OCI-M1 (cell line): ENCODE measurements at places on chromosomes 5 and 9.
A peak's percentile ranks its signal among the peaks of the same experiment; 100 is the strongest.

DNA sequence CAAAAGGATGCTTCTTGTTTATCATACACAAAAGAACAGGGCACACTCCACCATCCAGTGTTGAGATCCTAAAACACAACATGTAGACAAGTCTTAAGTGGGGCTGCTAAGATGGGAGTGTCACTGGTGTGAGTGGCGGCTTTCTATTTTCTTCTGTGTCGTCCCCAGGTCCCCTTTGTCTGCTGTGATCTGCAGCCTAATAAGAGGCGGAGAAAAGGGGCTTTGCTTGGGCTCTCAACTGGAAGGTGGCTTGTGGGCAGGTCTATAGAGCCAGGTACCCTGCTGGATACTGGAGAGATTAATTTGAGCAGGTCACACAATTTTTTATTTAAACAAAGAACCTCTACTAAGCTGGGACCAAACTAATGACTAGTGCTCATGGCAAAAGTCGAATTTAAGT lies 126.1 kb upstream of the SAP30L start:
- DNase-seq: no peak

- DNase-seq: peak; percentile 48
Measured at GRCh38 chr9:114538241-114538640, 33.0 kb upstream of the WHRN start.

- DNase-seq: no peak
Measured at GRCh38 chr5:15234911-15235310, 265.1 kb upstream of the FBXL7 start.

DNA sequence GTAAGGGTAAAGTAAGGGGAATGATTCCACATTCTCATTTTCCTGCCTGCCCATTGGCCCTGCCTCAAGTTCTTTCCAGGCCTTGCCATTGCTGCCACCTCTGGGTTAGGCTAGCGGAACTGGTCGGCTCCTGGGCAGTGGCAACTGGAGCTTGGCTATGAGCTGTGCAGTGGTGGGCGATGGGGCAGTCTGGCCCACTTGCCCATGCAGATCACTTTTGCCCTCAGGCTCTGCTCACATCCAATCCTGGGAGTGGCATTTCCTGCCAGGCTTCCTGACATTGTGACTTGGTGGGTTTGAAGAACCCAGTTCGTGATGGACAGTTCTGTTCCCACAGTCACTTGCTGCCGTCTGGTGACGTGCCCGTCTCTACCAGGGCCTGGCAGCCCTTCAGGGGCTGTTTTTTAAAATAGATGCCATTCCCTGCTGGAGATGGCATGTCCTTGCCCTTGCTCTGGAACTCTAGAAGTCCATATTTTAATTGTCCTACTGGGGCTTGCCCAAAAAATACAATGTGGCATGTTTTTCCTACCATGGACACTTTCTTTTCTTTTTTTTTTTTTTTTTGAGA lies 86.1 kb downstream of the FGF18 start:
- DNase-seq: no peak

DNA sequence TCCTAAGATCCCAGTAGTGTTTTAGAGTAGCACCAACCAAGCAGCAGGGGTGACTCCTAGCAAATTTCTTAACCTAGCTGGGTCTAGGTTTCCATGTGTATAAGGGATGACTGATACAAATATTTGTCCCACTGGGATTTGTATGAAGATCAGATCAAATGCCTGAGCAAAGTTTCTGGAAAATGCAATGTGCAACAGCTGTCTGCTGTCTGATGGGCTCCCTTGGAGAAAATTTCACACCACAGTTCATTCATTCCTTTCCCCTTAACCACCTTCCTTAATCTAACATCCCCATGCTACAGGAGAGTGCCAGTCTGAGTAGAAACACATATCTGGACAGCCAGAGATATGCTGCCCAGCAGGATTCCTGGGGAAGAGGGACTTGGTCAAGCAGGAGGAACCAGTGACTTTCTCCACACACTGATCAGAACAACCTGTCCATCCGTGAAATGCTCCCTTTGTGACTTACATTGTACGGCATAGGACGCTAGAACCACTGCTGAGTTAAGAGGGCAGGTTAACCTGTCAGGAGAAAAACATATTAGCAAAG lies 53.3 kb downstream of the PTPN3 start:
- DNase-seq: no peak

- DNase-seq: peak; percentile 11
Measured at GRCh38 chr5:133688391-133688790, 76.0 kb upstream of the FSTL4 start.

DNA sequence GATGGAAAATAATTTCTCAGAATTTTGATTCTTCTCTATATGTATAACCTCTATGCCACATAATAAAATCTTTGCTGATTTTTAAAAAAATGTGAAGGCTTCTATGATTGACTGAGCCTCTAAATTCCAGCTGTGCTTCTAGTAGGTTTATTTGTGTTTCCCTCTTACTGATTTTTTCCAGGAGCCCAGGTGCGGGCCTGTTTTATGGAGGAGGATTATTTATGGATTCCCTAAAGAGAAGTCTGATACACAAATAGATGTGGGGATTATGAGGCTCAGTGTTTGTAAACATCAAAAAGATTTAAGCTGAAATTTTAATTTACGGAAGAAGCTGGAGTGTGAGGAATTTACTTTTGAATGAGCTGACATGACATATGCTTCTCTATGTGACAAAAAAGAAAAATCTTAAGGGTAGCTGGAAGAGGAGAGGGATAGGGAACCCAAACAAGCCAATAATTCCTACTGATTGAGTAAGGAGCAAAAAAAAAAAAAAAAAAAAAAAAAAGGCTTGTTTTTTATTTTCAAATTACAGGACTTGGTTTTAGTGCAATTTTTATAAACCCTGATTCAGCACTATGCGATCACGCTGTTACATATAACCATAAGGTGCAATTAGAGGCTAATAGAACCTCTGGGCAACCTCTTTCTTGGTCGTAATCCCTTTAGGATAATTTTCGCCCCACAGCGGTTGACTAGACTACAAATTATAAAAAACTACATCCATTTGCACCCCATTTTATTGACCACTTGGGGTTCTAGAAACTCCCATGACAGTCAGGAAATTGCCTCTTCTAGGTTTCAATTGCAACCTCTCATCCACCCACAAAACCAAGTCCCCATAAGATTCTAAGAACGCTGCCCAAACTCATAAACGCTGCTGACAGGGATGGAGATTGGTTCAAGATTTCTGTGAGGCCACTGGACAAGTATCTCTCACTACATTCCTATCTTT lies 44.4 kb upstream of the RAI14 start:
- DNase-seq: no peak

GRCh38 chr5:159161361-159162214 lies 47.8 kb downstream of the RNF145 start:
- no peak for DNase-seq

DNA sequence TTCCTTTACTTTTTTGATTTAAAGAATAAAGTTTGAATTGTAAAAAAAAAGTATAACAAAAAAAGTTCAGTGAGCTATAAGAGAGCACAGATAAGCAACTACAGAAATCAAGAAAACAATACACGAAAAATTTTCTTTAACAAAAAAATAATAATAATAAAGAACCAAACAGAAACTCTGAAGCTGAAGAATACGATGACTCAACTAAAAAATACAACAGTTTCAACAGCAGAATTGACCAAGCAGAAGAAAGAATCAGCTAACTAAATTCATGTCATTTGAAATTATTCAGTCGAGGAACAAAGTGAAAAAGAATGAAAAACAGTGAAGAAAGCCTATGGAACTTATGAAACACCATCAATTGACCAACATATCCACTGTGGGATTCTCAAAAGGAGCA lies 177.7 kb downstream of the NDUFS4 start:
- no peak for DNase-seq

- no peak for DNase-seq
Measured at GRCh38 chr5:8258801-8259200, 389.9 kb downstream of the MTRR start.

DNA sequence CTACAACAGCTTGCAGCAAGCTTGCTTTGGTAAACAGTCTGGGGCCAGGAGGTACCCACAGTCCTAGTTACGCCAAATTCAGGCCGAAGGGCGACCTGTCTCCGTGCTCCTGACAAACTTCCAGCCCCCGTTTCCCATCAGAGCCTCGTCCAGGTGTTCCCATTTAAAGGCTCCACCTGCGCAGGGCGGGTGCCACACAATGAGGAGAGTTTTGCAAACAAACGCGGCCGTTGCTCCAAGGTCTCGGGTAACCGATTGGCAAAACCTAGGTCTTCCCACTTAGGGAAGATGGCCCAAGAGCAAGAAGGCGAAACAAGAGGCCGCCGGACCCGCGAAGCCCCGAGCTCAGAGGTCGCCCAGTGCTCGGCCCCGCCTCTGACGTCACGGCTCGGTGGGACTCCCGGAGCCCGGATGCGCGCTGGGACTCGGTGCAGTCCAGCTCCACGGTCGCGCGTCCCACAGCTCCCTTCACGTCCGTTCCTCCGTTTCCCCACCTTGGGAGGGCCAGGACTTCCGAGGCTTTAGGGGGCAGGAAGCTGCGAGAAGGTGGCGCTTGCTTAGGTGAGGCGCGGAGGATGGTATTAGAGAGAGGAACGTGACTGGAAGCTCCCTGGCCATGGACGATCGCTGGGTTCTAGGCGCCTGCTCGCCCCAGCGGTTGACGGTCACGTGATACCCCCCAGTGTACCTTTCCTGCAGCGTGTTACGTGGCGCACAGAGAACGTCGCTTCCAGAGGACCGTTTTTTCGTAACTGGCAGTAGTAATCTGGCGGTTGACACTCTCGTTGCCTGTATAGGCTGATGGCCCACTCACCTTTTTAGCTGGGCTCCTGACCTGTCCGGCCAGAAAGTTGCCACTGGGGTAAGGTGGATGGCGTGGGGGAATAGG lies 41.8 kb upstream of the KDM4C start:
- DNase-seq: no peak

GRCh38 chr9:125854553-125855275 lies 107.5 kb downstream of the PBX3 start:
- DNase-seq: no peak

GRCh38 chr9:7229571-7229970 lies 471.8 kb downstream of the KDM4C start:
- peak; percentile 85 for DNase-seq

DNA sequence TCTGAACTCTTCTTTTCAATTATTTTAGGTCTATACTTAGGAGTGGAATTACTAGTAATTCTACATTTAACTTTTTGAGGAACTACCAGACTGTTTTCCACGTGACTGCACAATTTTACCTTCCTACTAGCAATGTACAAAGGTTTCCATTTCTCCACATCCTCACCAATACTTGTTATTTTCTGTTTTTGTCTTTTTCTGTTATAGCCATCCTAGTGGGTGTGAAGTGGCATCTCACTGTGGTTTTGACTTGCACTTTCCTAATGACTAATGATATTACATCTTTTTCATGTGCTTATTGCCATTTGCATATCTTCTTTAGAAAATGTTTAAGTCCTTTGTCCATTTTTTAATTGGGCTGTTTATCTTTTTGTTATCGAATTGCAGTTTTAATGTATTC lies 136.9 kb upstream of the EGFLAM start:
- DNase-seq: no peak

GRCh38 chr9:97980918-97981845 lies 2.0 kb upstream of the ANP32B start:
- DNase-seq: no peak

DNA sequence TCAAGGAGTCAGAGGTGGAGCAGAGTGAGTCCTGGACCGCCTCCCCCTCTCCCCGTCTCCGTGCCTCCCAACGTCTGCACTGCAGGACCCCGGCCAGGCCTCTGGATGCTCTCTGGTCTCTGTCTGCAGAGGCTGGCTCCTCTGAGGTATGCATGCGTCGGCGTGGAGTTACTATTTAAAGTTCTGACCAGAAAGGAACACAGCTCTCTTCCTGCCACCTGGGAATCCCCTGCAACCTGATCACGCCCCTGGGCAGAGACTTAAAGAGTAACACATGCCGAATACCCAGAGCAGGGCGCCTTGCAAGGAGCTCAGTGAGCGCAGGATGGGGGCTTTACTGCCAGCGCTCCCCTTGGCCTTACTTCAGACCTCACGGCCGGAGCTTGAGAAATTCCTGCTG lies 16.0 kb downstream of the ANXA6 start:
- DNase-seq: no peak

DNA sequence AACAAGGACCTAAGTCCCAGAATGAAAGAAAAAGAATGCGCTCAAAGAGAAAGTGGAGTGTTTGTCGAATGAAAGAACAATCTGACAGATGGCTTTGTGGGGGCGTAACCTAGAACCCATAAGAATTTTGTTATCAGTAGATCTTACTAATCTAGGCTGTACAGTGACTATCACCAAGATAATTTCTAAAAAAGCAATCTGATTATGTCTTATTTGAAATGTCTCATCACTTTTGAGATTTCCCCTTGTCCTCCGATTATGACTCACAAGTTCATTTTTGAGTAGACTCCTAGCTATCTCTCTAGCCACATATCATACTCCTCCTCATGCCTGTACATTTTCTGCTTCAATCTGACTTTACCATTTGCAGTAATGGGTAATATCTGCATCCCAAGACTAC lies 135.6 kb upstream of the SMARCA2 start:
- DNase-seq: no peak

GRCh38 chr9:105244734-105245028 lies 230 bp downstream of the SLC44A1 start:
- DNase-seq: no peak

GRCh38 chr9:101601904-101602765 lies 7.4 kb upstream of the PPP3R2 start:
- DNase-seq: peak; percentile 76

- DNase-seq: no peak
Measured at GRCh38 chr9:81445331-81445921, 243.9 kb downstream of the TLE1 start.

DNA sequence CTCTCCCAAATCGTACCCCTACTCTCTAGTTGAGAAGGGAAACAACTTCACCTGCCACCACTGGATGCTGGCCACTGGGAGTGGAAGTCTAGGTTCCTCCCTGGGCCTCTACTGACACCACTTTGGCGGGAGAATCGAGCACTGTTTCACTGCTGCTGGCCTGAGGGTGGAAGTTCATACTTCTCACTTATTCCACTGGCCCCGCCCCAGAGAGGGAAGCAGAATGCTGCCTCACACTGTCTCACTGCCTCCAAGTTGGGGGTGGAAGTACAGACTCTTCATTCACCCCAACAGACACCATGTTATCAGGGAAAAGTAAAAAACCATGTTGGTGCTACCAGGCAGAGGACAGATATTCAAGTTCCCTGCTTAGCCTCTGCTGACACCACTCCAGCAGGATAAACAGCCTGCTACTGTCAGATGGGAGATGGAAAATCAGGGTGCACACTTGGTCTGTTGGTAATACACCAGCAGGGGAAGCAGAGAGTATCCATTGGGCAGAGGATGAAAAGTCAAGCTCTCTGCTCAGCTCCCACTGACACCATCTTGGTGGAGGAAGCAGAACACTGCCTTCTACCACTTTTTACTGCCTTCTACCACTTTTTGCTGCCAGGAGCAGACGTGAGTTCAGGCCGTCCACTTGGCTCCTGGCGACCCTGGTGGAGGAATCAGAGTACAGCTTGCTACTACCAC lies 159.4 kb downstream of the SIL1 start:
- no peak for DNase-seq

DNA sequence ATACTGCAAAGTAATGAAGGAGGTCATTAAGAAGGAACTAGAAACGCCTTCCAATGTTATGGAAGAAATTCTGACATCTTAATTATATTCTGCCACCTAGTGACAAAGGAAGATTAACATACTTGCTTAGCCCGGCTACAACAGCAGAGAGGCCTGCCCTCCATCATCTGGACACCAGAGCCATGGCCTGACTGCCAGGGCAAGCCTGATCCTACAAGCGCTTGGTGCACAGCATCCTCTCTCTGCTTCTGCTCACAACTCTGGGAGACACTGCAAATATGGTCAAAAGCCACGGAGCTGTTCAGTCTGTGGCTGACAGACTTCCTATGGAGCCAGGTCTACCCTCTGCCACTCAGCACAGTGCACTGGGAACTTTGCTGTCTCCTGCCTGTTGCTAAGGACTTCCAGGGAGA lies 87.3 kb upstream of the SLC44A1 start:
- peak; percentile 83 for DNase-seq

GRCh38 chr5:153122403-153122802 lies 368.1 kb upstream of the GRIA1 start:
- no peak for DNase-seq
